Right renal cortex interstitium (tissue), 3 donors: ENCODE measurements at places on chromosomes 7 and 10. TPM values are rescaled to one million over a fixed set of nuclear protein-coding genes. Genes with fewer than 3 reads are reported as not detected.

The UCN3 gene
- polyA plus RNA-seq: 2.0 TPM

The CC2D2B gene
- polyA plus RNA-seq: 0.83 TPM

The GJD4 gene
- polyA plus RNA-seq: 0.08 TPM

The CLDN3 gene
- 31.7 TPM for polyA plus RNA-seq

The CREB5 gene
- polyA plus RNA-seq: 7.7 TPM

The CFAP69 gene
- 15.5 TPM for polyA plus RNA-seq

GRCh38 chr7:141275350-141275749, 201.5 kb downstream of the TMEM178B start:
- no peak for DNase-seq

DNA sequence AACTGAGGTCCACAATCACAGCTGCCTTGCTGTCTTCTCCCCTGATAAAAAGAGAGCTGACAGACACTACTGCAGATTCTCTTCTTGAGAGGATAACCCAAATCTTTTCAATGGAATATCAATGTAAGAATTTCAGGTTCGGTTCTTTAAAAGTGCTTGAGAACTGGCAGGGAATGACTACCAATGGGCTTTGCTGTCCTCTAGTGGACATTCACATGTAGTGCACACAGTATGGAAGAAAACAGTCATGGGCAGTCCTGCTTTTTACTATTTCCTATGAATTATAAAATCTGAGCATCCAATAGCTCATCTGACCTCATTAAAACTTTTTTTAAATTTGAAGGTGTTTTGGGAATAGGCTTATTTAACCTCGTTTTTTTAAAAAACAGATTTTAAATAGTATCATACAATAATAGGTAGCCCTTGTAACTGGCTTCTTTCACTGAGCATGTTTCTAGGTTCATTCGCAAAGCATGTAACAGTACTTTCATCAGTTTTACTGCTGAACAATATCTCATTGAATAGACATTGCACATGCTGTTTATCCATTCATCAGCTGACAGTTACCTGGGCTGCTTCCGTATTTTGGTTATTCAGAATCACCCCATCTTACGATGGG, 18.3 kb downstream of the FZD9 start:
- no peak for DNase-seq

DNA sequence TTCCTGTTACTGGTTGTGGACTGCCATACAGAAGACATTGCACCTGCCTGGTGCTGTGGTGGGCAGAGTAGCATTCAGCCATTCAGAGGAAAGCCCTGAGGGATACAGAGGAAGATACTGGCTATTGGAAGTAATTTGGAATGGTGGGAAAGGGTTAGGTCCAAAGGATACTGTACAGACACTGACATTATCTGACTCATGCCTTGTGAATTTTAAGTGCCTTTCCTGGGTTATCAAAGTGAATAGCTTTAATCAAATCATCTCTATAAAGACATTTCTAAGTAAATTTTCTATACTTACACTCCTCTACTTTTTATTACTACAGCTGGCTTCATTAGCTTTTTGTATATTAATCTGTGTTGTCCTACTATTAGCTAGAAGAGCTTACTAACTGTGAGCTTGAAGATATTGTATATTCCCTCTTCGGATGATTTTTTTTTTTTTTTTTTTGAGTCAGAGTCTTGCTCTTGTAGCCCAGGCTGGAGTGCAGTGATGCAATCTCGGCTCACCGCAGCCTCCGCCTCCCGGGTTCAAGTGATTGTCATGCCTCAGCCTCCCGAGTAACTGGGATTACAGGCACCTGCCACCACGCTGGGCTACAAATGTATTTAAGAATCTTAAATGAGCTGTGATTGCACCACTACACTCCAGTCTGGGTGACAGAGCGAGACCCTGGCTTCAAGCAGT, 186.5 kb downstream of the ADK start:
- no peak for DNase-seq

- DNase-seq: no peak
Observed at GRCh38 chr7:122255454-122255853, 49.1 kb downstream of the FEZF1 start.

DNA sequence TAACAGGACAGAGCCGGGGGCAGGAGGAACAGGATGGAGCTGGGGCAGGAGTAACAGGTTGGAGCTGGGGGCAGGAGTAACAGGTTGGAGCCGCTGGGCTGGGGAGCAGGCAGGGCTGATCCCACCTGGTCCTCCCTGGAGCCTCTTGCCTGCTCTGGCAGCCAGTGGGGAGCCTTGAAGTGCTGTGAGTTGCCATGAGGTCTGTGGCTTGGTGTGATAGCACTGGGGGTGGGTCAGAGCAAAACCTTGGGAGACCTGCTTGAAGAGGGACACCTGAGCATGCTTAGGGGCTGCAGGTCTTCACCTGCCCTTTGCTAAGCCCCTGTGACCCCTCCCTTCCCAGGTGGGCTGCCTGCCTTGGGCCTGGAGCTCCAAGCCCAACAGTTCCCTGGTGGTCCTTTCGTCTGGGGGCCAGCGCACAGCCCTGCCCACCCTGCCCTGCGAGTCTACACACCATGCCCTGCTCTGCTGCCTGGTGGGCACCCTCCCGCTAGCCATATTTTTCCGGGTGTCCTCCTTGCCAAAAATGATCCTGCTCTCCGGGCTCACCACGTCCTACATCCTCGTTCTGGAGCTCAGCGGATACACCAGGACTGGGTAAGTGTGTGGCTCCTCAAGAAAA, 111.6 kb downstream of the ADCY1 start:
- no peak for DNase-seq

- no peak for DNase-seq
Observed at GRCh38 chr10:102467971-102468438, 16.7 kb upstream of the C10orf95 start.

DNA sequence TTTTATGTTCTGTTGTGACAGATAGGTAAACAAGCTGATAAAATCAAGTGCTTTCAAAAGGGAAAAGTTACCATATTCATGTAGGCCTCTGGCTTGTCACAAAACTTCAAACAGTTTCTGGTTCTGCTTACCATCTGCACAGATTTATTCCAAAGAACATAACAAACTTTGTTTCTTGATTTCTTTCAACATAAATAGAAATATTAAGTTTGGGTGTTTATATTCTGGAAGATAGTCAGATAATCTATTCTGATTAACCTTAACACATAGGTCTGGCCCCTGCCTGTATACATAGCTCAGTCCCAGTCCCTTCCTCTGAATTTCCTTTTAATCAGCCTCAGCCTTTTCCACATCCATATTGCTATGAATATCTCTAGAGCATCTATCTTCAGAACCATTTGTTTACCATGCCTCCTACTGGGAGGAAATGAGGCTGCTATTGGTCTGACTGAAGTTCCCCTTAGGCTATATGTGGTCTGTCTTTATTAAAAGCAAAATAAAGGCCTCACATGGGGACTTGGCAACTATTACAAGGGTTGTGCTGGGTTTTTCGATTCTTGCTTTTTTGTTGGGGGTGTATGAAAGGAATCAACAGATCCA, 319.0 kb downstream of the HPSE2 start:
- DNase-seq: no peak

GRCh38 chr10:71312811-71313789, 6.0 kb upstream of the SLC29A3 start:
- no peak for DNase-seq

DNA sequence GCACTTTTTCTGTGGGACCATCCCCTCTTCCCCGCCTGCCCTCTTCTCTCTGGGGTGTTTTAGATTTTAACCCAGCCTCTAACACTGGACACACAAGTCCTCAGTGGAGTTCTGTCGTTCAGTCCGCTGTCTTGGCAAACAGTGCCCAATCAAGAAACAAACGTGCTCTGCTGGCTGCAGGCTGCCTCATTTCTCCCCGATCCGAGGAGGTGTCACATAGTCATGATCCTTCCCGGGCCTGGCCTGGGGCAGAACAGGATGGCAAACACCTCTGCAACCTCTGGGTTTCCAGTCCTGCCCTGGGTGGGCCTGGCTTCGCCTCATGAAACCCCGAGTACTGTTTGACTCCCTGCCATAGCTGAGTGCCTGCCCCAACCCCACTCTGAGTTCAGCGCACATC, 110.9 kb upstream of the INSYN2A start:
- no peak for DNase-seq

DNA sequence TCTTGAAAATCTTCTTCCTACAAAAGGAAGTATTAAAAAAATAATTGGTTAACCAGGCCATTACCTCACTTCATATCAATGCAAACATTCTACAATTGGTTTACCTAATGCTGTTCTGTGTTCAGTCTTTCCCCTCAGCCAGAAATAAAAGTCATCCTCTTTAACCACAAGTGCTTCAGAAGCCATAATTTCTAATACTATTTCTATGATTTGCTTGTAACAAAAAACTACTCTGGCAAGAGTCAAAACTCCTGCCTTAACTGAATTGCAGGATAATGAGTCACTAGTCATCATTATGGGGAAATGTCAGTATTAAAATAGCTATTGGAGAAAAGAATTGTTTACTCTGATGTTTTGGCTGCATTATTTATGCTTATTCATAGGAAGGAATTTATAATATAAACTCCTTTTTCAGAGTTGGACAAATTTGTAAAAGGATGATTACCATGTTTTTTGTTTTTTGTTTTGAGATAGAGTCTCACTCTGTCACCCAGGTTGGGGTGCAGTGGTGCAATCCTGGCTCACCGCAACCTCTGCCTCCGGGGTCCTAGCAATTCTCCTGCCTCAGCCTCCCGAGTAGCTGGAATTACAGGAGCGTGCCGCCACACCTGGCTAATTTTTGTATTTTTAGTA, 55.5 kb upstream of the ODAD2 start:
- DNase-seq: no peak

DNA sequence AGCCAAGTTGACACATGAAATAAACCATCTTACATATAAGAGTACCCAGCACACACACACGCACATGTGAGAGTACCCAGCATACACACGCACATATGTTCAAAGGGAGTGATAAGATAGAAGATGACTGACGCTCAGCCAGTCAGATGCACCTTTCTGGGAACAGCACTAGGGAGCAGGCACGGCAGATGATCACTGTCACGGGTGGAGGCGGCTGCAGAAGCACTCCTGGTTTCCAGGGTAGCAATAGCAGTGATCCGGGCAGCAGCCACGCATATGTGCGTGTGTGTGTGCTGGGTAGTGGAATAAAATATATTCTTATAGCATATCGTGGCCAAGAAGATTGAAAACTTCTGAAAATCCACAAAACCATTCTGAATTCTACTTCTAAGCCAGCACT, 85.8 kb upstream of the NAMPT start:
- no peak for DNase-seq

GRCh38 chr7:30178748-30179436, 44.1 kb downstream of the MTURN start:
- no peak for DNase-seq

DNA sequence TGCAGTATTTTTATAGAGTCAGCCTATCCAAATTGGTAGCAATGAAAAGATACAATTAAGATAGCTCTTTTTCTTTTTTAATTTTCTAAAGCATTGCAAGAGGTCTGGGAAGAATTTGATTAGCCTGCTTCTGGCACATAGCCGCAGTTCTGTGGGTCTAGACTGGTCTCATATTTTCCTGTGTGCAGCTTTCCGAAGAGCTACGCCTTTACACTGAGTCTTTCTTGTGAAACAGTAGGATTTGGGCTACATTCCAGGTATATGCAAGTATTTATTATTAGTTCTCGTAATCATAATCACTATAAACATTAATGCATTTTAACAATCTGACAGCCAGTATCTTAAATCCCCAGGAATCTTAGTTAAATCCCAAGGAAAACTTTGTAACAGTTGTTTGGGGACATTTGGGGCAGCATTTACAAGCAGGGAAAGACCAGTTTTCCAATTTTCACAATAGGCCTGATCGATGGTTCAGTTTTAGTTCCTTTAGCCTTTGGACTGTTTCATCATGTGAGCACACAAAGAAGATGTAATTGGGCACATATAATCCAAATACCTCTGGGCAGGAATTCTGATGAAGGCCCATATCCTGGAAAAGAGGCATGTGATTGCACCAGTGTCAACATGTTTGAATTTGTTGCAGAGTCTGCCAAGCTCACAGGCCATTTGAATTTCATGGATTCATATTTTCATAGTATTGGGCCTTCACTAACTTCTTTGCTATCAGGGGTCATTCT, 287.3 kb downstream of the INHBA start:
- DNase-seq: no peak

DNA sequence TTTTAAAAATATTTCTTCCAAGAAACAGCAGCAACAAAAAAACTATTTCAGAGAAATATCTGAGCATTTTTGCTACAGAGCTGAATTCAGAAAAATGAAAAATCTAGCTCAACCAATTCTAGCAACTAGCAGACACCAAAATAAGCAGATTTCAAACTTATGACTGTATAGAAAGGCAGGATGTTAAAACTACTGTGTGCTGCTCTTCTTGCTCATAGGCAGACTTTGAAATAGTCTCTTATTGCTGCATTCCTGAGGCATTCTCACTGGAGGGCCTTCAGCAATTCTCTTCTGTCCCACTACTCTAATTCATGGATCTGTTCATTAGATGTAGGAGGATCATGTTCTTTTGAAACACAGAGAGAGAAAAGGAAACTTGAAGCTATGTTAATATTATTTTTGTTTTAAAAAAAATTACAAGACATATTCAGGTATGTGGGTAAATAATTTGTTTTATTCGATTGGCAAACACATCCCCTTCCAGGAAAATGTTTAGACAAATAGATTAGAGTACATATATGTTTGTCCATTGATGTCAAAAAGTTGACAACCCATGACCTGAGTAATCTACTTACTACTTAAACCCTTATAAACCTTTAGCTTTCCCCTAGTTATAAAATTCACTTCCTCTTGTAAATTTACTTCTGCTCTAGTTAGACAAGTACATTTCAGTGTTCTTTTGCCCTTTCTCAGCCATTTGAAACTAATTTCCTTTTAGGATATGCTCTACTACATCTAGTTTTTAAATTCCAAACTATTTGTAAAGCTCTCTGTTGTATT, 428.2 kb upstream of the POT1 start:
- DNase-seq: no peak

GRCh38 chr10:124165827-124166226, 72.4 kb upstream of the CHST15 start:
- DNase-seq: no peak

GRCh38 chr7:151057506-151057988, at the start of gene CDK5:
TSS of gene CDK5 (minus strand) at chr7:151057897. CDS start at chr7:151057848, 49 bp downstream.
- DNase-seq: no peak

DNA sequence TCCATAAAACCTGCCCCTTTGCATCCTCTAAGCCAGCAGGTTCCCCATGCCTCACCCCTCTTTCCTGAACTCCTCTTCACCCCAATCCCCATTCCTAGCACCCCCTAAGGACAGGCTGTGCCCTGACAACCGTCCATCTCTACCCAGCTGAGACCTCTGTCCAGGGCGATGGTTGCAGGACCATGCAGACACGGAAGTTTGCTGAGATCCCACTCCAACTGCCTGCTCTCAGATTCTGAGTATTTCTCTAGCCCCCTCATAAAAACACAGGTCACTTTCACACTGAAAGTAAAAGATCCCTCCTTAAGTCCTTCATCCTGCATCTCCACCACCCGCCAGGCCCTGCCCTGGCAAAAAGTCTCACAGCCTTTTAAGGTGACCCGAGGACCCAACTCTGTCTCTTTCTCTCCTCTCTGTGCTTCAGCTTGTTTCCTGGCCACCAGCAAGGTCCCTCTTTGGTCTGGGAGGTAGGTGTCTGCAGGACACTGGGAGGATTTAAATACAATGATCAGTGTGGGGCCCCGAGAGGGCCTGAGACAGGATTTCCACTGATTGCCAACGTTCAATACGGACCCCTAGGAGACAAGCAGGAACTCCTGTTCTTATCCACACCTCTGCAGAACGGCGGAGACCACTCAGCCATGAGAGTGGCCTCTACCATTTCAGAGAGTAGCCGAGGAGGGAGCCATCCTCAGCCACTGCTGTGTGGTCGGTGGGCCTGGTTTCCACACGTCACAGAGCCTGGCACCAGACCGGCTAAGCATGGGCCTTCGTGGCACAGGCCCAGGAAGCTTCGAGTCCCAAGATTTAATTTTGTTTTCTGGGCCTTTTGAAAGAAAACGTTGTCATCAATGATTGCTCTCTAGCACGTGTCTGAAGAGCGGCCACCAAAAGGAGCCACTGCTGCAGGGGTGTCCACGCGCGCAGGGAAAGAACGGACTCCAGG, 27.9 kb downstream of the CALML3 start:
- DNase-seq: no peak
